Progenitor cell of endocrine pancreas (in vitro differentiated cells): ENCODE measurements at places on chromosomes 2 and 18. TPM values are rescaled to one million over a fixed set of nuclear protein-coding genes. Genes with fewer than 3 reads are reported as not detected.

Gene NCKAP5
- total RNA-seq: 1.2 and 1.7 TPM in 2 replicates

Gene FOXI3
- 0.57 and 0.98 TPM in 2 replicates for total RNA-seq

GRCh38 chr2:218128781-218129457 lies 3.1 kb downstream of the CXCR2 start:
- no peak for DNase-seq

GRCh38 chr2:174901075-174901474 lies 104.1 kb downstream of the CHN1 start:
- DNase-seq: no peak

DNA sequence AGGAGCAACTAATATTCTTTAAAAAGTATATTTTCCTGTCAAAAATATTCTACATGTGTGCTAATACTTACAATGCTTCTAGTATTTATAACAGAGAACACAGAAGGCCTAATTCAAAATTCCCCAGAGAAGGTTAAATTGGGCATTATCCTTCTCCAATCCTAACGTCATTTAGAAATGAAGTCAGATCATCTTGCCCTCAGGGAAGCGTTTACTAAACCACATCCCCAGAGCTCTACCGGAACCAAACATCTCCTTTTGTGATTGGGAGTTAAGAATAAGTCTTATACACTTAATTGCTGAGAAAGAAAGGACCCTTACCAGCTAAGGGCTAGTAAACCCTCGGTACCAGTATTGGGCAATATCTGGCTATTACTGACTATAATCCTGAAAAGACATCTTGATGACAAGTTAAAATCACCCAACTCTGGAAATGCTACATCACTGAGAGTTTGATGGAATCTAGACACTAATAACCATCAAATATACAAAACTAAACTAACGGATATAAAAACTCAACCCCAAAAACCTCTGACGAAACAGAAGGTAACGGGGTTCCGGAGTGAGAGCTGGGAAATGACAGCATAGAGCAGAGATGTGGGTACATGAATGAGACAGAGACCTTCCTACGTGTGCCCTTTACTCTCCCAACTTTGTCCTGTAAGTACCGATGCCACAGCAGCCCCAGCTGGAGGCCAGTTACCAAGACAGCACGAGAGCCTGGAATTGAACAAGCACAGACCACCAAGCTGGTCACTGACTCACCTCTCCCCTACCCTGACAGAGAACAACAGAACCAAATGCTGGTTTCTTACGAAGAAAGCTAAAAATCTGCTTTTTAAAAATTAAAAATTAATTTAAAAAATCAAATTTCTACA lies 35.0 kb downstream of the WDSUB1 start:
- no peak for DNase-seq

- DNase-seq: no peak
Measured at GRCh38 chr2:223941579-223942277, 3.4 kb downstream of the WDFY1 start.

- DNase-seq: no peak
Measured at GRCh38 chr2:218748741-218749441, 33.1 kb upstream of the CYP27A1 start.

- DNase-seq: no peak
Measured at GRCh38 chr18:77203071-77203470, 46.6 kb upstream of the GALR1 start.

GRCh38 chr2:227748079-227748478 lies 2.4 kb downstream of the SCYGR8 start:
- no peak for DNase-seq

Gene GPR35
- 5.8 and 6.5 TPM in 2 replicates for total RNA-seq

GRCh38 chr2:160381425-160381951 lies 112.1 kb downstream of the RBMS1 start:
- DNase-seq: no peak

DNA sequence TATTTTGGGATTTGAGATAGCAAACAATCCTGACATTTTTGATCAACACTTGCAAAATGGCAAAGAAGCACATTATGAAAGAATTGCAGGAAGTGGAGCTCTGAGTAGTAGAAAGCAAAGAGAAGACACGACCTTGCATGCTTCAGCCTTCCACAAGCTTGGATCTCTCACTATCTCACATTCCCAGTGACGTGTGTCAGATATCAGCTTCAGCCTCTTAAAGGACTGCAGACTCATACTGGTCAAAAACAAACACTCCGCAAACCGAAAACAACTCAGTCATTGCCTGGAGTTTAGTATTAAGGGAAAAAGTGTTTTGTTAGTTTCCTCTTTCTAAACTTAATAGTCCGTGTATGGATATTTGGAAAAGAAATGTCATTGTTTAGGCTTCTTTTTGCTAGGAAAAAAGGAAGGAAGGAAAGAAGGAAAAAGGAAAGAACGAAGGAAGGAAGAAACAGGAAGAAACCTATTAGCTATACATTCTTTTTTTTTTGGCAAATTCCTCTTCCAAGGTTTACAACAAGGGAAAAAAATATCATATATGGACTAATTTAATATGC lies 32.6 kb upstream of the SLC40A1 start:
- DNase-seq: no peak

DNA sequence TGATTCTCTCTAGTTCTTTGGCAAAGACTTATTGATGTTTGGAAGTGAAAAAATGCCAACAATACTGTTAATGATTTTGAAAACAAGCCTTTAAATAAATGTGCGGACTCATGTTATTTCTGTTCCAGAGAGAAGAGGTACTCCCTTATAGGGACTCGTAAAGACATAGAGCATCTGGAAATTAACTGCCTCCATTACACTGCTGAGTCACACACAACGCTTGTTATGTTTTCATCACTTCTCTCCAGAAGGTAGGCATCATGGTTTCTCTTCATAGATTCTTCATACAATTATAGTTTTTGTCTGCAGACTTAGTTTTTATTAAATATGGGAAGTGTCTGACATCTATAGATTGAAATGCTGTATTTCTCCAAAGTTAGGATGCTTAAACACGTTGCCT lies 302.5 kb upstream of the EPC2 start:
- no peak for DNase-seq

DNA sequence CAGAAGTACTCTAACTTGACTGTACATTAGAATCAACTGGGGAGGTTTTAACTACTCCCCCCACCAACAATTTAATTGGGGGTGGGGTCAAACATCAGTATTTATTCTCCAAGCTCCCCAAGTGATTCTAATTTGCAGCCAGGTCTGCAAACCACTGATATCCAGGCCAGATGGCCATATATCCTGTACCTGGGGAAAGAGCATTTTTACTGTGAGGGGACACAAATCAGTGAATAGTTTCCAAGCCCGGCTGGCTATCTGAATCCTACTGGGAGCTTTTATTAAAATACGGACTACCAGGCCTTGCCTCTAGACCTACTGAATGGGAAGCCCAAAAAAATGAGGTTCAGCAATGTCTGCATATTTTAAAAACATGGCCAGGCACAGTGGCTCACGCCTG lies 88.5 kb downstream of the TCF4 start:
- DNase-seq: no peak

GRCh38 chr2:140200764-140201163 lies 1420.6 kb upstream of the NXPH2 start:
- DNase-seq: no peak

DNA sequence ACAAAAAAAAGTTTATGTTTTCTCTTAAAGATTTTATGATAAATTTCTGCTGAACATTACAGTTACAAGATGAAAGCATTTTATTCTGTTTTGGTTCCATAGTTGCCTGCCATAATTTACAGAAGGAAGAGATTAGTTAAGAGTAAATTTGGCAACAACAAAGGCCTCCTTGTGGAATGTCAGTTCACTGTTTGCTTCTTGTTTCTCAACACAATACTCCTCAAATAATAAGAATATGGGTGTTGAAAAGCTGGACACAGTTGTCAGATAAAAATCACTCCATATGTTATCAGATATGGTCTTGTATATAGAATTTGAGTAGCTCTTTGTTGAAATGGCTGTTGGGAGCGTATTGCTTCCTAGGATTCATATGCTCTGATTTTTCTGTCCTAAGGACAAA lies 359.5 kb downstream of the CPS1 start:
- DNase-seq: no peak
